ENCODE measurements at places on chromosomes 7 and 10. TPM values are rescaled to one million over a fixed set of nuclear protein-coding genes. Genes with fewer than 3 reads are reported as not detected.

- no peak for DNase-seq
These were observed 96.4 kb upstream of the ARID5B start for GRCh38 chr10:61805091-61805490.

DNA sequence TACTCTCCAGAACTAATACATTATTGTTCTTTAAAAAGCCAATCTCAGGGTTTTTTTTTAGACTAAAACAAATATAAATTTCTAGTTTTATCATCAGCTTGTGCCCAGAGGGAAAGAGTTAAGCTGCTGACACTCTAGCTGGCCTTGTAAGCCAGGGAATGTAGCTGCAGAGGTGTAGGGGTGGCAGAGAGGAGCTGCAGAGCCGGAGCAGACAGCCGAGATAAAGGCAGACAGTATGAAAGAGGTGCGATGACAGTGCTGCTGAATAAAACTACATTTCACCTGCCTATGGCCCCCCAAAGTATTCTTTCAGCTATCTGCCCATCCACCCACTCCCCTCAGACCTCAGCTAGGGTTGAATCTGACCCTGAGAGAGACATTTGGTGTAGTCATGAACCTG lies 653.7 kb upstream of the ZWINT start:
- no peak for DNase-seq

DNA sequence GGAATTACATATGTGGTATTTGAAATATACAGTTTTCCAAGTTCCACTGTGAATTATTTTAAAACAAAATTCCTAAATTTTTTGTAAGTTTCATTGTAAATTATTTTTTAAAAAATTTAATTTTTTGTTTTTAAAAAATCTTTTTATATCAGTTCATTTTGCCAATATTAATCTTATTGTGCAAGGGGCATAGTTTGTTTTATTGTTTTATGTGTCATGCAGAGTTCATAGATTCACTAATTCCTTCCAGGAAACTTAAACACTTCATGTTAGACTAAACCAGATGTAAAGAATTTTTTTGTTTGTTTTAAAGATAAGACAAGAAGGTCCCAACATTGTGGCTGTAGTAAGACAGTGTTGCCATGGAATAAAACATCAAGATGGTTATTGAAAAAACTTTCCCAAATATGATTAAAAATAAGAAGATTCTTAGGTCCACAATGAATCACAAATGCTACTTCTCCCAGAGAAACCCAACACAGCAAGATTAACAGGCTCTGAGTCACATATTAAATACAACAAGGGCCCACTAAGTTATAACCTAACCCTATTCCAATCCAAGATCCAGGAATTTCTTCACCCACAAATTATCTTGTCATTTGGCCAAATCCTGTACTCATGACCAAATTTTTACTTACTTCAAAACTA lies 464.7 kb upstream of the IGFBP3 start:
- DNase-seq: peak; percentile 79

GRCh38 chr7:2716488-2716887 lies 28.5 kb downstream of the AMZ1 start:
- no peak for DNase-seq

DNA sequence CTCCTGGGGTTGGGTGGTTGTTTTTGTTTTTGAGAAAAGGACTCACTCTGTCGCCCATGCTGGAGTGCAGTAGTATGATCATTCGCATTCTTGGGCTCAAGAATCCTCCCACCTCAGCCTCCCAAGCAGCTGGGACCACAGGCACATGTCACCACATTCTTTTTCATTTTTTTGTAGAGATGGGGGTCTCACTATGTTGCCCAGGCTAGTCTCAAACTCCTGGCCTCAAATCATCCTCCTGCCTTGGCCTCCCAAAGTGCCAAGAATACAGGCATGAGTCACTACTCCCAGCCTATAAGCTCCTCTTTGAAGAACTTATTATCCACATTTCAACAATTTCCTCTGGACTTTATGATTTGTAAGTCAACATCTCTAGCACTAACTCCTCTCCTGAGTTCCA lies 102.7 kb downstream of the KMT2C start:
- DNase-seq: no peak

DNA sequence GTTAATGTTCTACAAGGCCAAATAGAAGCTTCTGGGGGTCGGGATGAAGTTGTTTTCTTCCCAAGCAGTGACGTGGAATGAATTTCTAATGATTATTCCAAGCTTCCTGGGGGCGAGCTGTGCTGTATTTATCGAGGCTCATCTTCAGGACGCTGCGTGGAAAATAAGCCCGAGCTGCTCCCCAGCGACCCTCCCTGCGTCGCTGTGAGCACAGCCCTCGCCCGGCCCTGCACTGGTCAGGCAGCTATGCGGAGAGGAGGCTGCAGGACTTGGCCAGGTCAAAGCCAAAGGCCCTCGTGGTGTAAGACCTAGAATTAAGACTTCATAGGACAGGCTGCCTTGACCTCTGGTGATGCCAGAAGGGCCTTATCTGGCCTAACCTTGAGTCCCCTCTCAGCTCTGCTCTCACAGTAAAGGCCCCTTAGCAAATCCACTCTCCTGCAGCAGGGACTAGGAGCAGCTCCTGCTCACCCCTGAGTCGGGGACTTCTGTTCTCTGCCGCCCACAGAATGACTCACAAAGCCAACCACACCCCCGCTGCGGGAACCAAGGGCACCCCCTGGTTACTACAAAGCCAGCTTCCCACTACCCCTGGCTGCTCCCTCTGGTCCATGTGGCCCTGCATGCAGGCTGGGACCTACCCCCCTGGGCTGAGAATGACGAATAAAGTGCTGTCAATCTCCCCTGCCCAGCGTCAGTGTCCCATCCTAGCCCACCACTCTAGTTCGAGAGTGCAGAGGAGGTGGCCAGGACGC lies 501.6 kb downstream of the TCERG1L start:
- no peak for DNase-seq

- no peak for DNase-seq
These were observed 98.6 kb downstream of the NXPH1 start for GRCh38 chr7:8531991-8532515.

- DNase-seq: no peak
These were observed 220.7 kb upstream of the GLI3 start for GRCh38 chr7:42457663-42458062.

DNA sequence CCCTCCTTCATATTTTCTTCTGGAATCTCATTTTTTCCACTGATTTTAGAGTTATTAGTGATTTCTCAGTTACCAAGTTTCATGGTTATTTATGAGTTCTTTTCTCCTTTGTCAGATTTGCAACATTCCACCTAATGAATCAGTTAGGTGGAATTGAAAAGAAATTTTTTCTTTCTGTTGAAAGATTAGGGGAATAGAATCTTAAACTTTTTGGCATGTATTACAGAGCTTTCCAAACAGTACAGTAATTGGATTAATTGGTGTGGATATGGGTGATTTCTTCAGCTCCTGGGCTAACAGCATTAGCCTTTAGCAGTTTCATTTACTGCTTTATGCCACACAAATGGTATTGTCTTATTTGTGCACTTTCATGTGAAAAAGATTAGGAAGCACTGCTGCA lies 17.0 kb downstream of the STAM start:
- no peak for DNase-seq

- DNase-seq: peak; percentile 29
These were observed 1.4 kb downstream of the PARD3 start for GRCh38 chr10:34813626-34814222.

DNA sequence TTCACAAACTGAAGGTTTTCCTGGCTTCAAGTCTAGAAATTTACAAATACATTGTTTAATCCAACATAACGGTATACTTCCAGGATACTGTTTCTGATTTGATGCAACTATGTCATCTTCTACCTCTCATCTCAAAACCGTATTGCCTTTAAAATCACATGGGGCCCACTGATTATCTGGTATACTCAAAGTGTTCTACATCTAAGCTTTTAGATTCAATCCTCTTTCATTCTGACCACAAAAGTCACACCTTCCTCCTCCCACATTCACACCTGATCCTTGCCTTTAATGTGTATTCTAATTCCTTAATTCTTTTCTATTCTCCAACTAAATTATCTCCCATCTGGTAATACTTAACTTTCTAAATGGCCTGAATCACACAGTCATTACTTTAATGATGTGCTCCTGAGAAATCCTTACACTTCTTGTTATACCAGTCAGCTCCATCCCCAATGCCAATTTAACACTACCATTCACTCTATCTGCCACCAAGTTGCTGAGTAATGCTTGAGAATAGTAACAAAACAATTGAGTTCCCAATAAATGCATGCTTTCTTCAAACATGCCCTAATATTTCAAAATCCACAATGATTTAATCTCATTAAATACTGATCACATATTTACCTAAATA lies 13.0 kb downstream of the ATAD1 start:
- no peak for DNase-seq

GRCh38 chr10:24235471-24235870 lies 26.5 kb downstream of the KIAA1217 start:
- no peak for DNase-seq

GRCh38 chr10:47371629-47372485 lies 12.2 kb downstream of the ZNF488 start:
- DNase-seq: no peak

DNA sequence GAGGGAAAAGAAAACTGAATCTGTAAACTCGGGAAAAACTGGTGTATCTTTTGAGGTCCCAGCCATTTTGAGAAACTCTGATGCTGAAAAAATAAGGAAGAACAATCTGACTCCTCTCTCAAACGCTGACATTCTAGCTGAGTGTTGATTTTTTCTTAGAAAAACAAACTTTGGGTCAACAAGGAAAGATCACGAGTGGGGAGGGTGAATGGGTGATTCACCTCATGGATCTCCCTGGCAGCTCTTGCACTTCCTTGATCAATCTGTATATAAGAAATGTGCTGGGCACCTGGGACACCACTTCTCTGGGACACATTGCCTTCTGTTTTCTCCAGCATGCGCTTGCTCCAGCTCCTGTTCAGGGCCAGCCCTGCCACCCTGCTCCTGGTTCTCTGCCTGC lies at the start of gene PIP:
TSS of gene PIP (plus strand) at position 297 of the 400 bp plus-strand sequence. CDS start at position 337, 40 bp downstream.
- DNase-seq: no peak

DNA sequence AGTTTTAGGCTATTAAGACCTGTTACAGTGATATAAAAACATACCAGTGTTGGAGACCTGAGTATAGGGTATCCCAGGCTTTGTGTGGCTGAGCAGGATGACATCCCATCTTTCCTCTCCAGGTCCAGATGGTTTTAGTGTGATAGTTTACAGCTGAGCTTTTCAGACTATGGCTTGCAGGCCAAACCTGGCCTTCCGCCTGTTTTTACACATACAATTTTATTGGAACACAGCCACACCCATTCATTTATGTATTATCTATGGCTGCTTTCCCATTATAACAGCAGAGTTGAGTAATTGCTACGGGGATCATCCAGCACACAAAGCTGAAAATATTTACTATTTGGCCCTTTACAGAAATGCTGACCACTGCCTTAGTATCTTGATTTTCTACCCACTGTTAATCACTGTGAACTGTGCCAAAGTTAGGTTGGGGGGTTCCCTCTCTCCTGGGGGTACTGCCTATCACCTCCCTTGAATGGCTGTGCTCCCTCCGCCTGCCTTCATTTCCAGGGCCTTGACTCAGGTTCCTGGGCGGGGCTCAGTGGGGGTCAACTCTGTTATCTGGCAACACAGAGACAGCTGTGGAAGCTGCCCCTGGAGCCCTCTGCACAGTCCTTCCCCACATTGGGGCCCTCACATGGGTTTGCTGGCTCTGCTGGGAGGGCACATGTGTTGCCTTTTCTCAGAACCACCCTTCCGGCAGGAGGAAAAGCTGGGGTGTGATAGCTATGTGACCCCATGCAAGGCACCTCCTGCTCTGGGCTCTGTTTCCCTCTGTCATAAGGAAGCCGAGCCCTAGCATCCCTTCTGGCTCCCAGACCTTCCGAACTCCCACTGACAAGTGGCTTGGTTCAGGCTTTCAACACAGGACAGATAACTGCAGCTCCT lies 40.3 kb upstream of the SH2D4B start:
- DNase-seq: no peak

GRCh38 chr7:27839099-27839498 lies 99.1 kb downstream of the TAX1BP1 start:
- no peak for DNase-seq

DNA sequence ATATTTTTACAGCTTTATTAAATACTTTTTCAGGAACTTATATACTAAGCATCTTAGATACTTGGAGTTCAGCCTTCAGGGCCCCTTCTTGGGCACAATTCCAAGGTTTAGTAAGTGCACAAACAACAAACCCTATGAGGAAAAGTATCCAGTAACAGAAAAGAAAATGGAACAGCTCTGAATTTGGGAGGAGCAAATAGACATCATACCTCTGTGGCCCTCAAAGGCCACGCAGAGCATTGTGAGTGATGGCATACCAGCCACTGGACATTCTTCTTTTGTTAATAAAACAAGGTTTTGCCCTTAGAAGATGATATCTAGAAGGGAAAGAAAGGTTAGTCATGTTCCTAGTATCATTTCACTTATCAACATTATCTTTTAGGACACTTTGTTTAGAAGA lies 46.0 kb downstream of the ST7 start:
- DNase-seq: no peak

DNA sequence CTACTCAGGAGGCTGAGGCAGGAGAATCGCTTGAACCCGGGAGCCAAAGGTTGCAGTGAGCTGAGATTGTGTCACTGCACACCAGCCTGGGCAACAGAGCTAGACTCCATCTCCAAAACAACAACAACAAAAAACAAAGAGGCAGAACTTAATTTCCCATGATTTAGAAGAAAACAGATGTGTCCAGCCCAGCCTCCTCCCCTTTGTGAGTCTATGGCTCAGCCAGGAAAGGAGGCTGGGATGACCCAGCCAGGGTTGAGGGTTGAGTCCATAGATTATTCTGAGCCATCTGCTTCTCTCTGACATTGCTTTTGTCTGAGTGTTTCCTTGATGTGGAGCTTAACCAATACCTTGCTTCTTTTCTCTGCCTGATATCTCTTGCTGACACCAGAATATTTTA lies 994.1 kb downstream of the TYW1 start:
- no peak for DNase-seq

- DNase-seq: peak; percentile 49
These were observed 61.7 kb downstream of the SH2D4B start for GRCh38 chr10:80599424-80599847.

DNA sequence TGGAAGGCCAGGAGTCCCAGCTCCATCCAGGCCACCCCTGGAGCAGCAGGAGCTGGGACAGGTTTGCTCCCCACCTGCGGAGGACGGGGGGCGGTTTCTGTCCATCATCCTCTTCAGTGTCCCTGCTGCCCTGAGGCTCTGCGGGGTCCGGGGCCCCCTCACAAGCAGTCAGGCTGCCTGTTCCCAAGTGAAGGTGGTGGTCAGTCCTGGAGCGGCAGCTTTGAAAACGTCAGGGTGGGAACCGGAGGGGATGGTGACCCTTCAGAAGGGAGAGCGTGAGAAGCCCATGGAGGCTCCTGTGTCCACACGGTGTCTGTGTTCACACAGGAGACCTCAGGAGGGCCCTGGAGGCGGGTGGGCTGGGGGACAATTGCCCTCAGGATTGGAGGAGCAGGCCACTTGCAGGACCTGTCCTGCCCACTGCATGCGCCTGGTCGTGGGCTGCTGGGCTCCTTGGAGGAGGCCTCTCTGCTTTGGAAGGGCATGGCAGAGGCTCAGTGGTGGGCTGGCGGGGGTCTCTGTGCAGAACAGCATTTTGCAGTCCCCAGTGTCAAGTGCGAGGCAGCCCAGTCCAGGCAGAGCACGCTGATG lies 49.3 kb upstream of the INPP5A start:
- no peak for DNase-seq

GRCh38 chr10:118800920-118801319 lies 46.1 kb upstream of the CACUL1 start:
- peak; percentile 17 for DNase-seq

Gene PLEKHS1
- polyA plus RNA-seq: 0.08 TPM

Gene ANKRD22
- polyA plus RNA-seq: 0.53 TPM

Gene ZNF316
- polyA plus RNA-seq: 18.9 TPM

Gene IFIT5
- polyA plus RNA-seq: 8.0 TPM

Gene TBXAS1
- polyA plus RNA-seq: 8.8 TPM

Gene CDC14C
- polyA plus RNA-seq: 0.06 TPM

Gene C10orf62
- not detected for polyA plus RNA-seq

Gene RAMP3
- not detected for polyA plus RNA-seq

Data from A549 (cell line).